ENCODE measurements at places on chromosomes 2 and 18.

- no peak for DNase-seq
These were observed 9.6 kb upstream of the AQP4 start for GRCh38 chr18:26875040-26875654.

DNA sequence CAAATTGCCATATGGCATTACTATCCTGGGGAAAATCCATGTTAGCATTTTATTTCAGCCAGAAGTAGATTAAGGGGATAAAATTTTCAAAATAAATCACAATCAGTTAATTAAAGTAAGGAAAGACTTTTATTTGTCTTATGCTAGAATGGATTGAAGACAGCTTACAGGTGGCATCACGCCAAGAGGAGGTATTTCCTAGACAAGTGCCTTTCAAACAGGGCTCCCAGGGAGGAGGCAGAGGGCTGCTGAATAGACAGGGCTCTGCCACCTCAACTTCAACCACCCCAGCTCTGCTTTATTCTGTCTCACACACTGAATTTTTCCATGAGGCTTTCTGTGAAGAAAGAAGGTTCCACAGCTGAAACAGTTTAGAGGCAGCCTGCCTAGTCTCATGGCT lies 12.2 kb downstream of the CCDC68 start:
- DNase-seq: no peak

GRCh38 chr2:55090702-55091101 lies 40.5 kb upstream of the RTN4 start:
- no peak for DNase-seq

GRCh38 chr18:63378919-63379638 lies 12.1 kb upstream of the KDSR start:
- DNase-seq: no peak

- DNase-seq: no peak
These were observed 81.0 kb upstream of the BCL11A start for GRCh38 chr2:60634438-60634837.

- no peak for DNase-seq
These were observed 56.2 kb downstream of the KCNG2 start for GRCh38 chr18:79853993-79854364.

DNA sequence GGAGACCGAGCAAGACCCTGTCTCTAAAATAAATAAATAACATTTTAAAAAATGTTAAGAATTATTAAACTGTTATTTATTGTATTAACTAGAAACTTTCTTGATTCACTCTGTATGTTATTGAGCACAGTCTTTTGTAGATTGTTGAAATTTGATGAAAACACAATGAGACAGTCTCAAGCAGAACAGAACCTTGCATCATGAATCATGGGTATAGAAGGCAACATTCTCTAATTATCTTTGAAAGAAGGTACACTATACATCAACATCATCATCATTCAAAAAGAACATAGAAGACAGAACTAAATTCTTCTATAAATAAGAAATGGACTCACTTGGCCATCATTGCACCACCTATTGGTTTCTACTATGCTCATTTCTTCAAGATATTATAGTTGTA lies 67.7 kb downstream of the SLC8A1 start:
- no peak for DNase-seq

GRCh38 chr2:182247831-182248230 lies 179.0 kb downstream of the PDE1A start:
- DNase-seq: no peak

GRCh38 chr2:37819186-37819585 lies 105.9 kb upstream of the RMDN2 start:
- no peak for DNase-seq

- DNase-seq: no peak
These were observed 94.8 kb upstream of the CREB1 start for GRCh38 chr2:207434899-207435465.

DNA sequence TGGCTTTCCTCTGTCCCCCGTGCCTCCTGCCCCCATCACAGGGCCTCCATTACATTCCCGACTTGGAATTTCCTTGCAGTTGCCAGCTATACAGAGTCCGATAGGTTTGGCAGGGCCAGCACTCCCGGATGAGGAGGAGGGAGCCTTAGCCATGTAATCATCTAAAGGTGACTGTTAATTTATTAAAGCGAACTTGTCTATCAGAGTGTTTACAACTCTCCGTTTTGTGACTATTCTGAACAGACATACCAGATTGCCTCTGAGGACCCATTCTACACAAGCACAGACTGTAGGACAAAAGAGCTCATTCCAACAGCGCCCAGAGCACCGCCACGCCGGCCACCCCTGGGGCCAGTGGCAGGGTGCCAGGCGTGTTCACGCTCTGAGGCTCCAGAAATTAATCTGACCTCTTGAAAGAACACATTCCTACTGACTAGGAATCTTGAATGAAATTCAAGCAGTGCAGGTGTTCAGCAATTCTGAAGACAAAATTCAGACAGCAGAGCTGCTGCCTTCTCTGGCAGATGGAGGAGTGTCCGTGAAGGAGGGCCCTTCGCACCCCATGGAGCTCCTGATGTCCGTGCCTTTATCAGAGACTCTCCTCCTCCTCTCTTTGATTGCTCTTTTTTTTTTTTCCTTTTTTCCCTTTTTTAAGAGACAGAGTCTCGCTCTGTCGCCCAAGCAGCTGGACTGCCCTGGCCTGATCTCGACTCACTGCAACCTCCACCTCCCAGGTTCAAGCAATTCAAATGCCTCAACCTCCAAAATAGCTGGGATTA lies 58.1 kb upstream of the RALBP1 start:
- no peak for DNase-seq

- DNase-seq: no peak
These were observed 621.2 kb downstream of the CNTNAP5 start for GRCh38 chr2:124646166-124646815.

DNA sequence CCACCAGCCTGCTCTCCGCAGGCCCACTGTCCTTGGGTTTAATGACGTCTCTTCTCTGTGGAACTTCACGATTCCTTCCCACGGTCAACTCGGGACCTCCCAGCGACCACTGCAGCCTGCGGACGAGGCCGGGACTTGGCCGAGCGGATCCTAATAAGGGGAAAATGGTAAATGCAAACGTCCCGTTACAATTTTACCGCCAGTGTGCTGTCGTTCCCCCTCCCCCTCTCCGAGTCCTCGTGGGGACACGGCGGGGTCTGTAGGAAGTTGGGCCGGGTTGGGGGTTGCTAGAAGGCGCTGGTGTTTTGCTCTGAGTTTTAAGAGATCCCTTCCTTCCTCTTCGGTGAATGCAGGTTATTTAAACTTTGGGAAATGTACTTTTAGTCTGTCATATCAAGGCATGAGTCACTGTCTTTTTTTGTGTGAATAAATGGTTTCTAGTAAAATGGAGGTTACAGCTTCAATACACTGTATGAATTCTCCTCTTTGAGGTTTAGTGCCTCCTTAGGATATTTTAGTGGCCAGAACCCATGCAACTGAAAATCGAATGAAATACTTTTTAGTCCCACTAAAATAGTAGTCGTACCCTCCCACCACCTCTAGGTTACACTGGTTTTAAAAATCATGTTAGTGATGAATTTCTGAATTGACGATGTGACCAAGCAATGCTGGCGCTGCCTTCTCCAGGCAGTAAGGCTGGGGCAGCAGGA lies 2.3 kb downstream of the HOXD11 start:
- no peak for DNase-seq

GRCh38 chr2:233414777-233415570 lies 60.7 kb downstream of the DGKD start:
- no peak for DNase-seq

- no peak for DNase-seq
These were observed 1386.5 kb downstream of the RPIA start for GRCh38 chr2:90077948-90078347.

GRCh38 chr18:26863122-26863879 lies 2.2 kb downstream of the AQP4 start:
- no peak for DNase-seq

- DNase-seq: no peak
These were observed 262.8 kb downstream of the FBXO15 start for GRCh38 chr18:73884868-73885267.

DNA sequence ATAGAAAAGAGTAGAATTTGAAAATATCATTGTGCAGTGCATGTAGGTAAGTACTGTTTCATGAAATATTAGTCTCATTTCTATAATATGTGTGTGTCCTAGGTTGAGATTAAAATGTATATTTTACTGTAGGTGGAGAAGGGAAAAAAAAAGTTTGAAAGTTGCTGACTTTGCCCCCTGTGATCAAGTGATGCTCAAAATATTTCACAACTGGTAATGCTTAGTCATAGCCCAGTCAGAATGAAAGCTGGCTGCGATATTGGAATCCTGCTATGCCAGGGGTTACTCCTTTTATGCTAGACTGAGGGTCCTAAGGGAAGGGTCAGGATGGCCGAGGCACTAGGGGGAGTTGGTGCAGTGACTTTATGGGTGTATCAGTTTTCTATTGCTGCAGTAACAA lies 19.5 kb upstream of the CFAP36 start:
- DNase-seq: no peak

DNA sequence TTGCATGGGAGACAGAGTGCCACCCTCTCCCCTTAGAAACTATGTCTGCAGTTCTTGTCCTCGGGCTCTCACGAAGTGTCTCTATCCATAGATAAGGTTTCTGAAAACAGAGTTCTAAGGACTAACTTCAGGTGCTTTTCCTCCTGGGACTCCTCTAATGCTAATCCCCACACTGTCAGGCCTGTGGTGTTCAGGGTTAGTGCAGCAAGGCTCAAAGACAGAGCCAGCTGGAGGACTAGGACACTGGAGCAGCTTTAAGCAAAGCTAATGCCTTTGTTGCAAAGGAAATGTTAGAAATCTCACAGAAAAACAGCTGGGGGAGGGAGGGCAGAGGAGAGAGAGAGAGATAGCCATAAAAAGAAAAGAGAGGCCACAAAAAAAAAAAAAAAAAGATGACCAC lies 824.0 kb upstream of the FSHR start:
- DNase-seq: no peak

DNA sequence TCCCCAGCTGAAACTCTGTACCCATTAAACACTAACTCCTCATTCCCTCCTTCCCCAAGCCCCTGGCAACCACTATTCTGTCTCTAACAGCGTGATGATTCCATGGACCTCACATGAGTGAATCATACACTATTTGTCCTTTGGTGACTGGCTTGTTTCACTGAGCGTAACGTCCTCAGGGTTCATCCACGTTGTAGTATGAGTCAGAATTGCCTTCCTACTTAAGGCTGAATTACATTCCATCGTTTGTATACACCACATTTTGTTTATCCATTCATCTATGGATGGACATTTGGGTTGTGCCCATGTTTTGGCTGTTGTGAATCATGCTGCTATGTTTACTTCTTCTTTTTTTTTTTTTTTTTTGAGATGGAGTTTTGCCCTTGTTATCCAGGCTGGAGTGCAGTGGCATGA lies 19.6 kb upstream of the CABLES1 start:
- DNase-seq: no peak

DNA sequence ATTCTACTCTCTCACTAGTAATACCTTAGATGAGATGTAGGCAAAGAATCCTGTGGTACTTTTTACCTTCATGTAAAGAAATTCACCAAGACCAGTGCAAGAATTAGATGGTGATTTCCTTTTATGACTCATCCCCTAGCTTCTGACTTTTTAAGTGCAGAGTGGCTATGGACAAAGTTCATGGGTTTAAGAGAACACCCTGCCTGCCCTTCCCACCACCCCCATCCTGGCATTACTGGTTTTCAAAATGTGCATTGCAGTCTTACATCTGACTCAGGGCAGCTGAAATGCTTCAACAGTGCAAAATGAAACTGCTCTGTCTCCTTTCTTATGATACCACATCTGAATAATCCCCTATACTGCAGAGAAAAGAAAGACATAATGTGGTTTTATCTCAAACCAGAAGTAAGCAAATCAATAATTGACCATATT lies 22.6 kb downstream of the MAIP1 start:
- DNase-seq: no peak

Measured in stimulated activated naive B cell treated with anti-CD40 and anti-IgM and Interleukin-4, amounts not matched to agents 10 μg/mL and 1 μg/mL and 100 μg/mL, for 72 hours (primary cell).